Dorsolateral prefrontal cortex (tissue), 122 donors: ENCODE measurements at places on chromosomes 12 and 14.
A peak's percentile ranks its signal among the peaks of the same experiment; 100 is the strongest.

DNA sequence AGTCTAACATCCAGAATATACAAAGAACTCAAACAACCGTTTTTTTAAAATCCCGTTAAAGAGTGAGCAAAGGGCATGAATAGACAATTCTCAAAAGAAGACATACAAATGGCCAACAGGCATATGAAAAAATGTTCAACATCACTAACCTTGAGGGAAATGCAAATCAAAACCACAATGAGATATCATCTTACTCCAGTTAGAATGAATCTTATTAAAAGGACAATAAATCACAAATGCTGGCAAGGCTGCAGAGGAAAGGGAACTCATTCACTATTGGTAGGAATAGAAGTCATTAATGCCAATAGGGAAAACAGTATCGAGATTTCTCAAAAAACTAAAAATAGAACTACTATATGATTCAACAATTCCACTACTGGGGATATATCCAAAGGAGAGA, 520.1 kb downstream of the RMST start:
- DNase-seq: no peak

GRCh38 chr12:15688202-15688736, 100.9 kb downstream of the EPS8 start:
- peak; percentile 76 for DNase-seq

GRCh38 chr14:72024043-72024407, 91.8 kb downstream of the RGS6 start:
- no peak for DNase-seq

- DNase-seq: no peak
Observed at GRCh38 chr12:109871668-109872314, 8.6 kb downstream of the GLTP start.

DNA sequence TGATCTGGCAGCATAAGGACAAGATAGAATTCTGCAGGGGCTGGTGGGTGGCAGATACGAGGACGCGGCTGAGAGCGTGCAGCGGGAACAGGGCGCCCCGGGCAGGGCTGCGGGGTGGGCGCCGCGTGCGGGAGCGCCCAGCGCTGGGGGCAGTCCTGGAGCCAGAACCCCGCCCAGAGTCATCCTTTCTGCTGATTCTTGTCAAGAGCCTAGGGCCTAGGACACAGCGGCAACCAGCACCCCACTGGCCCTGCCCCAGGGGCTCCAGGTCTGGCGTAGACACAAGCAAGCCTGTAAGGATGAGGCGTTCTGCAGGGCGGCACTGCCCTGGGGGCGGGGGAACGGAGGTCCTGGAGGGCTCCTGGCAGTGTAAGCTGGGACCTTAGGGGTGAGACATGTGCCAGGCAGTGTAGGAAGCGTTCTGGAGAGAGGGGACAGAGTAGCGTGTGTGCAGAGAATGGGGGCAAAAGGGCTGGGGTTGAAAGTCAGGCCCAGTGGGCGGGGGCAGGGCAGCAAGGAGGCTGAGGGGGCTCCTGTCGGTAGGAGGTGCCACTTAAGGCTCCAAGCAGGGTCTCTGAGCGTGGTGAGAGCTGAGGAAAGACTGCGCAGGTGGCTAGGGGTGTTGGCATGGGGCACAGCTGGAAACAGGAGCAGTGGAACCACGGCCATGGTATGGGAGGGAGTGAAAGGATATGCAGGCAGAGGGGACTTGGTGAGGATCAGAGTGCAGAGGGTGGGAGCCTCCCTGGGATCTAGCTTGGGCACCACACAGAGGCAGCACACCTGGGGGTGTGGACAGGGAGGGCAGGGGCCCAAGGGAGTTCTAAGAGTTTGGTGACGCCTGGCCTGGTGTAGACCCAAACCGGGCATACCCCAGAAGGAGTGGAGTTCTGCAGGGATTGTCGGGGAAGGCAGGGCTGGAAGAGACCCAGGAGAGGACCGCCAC, 845 bp upstream of the AHNAK2 start:
- DNase-seq: no peak

DNA sequence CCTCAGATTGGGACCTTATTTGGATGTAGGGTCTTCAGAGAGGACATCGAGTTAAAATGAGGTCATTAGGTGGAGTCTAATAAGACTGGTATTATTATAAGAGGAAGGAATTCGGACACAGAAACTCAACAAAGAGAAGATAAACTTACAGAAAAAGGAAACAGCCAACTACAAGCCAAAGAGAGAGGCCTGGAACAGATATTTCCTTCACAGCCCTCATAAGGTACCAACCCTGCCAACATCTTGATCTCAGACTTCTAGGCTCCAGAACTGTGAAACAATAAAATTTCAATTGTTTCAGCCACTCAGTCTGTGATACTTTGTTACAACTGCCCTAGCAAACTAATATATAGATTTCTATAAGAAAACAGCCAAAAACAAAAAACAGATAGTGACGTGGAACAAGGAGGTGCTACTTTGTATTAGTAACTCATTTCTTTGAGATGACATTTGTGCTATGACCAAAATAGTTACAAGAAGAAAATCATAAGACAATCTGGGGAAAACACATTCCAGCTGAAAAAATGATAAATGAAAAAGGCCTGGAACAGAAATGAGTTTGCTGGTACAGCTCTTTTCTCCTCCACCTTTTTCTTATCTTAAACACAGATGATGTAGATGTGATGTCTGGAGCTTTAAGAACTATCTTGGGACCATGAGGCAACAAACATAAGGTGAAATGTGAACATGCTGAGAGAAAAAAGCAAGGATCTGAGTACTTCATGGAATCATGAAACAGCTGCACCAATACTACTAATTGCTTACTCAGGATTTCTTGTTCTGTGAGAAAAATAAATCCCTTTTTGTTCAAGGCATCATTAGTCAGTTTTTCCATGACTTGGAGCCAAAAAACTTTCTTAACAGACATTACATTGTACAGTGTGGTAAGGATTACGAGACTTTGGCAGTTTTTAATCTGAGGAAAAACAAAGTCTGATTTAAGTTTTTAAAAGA, 243.2 kb downstream of the ANO6 start:
- no peak for DNase-seq

DNA sequence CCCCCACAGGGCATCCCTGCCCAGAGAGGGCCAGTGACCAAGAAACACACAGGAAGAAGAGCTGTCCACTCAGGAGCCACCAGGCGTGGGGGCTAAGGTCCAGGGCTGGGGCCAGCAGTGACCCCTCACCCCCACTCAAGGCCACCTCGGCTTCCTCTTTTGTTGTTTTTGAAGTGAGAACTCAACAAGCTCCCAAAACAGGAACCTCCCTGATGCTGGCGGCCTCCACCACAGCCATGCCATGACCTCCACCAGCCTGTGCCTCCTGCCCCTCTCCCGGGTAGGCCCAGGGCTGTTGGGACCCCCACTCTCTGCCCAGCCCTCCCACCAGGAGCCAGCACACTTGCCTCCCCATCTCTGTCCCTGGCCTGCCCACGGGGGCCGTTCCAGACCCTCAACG, 7.8 kb downstream of the AKT1 start:
- no peak for DNase-seq

GRCh38 chr14:64221391-64222003, 72.7 kb downstream of the ESR2 start:
- DNase-seq: no peak

DNA sequence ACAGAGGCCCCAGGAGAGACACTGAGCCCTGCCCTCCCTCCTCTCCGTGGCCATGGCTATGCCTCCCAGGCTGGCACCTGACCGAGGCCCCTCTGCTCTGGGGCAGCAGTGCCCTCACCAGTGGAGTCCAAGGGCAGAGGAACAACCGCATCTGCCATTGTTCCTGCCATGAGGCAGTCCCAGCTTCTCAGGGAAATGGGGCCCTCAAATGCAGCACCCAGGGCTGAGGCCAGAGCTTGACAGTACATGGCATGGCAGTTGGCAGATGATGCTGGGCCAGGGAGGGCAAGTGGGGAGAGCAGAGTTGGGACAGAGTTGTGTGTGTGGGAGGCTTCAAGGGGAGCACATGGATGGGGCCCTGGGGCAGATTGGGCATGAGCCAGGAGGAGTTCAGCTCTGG, 21.1 kb upstream of the KRT77 start:
- DNase-seq: no peak

GRCh38 chr14:61495809-61496208, 174.4 kb downstream of the PRKCH start:
- DNase-seq: no peak

- no peak for DNase-seq
Observed at GRCh38 chr14:59176765-59177164, 11.7 kb upstream of the DAAM1 start.

- DNase-seq: no peak
Observed at GRCh38 chr14:64220056-64220455, 74.1 kb downstream of the ESR2 start.

- DNase-seq: no peak
Observed at GRCh38 chr14:51457843-51458562, 193.7 kb upstream of the FRMD6 start.
